ENCODE measurements at places on chromosomes 1 and 21.

GRCh38 chr1:94395748-94396309 is 22.4 kb upstream of the ABCD3 start:
- no peak for DNase-seq

DNA sequence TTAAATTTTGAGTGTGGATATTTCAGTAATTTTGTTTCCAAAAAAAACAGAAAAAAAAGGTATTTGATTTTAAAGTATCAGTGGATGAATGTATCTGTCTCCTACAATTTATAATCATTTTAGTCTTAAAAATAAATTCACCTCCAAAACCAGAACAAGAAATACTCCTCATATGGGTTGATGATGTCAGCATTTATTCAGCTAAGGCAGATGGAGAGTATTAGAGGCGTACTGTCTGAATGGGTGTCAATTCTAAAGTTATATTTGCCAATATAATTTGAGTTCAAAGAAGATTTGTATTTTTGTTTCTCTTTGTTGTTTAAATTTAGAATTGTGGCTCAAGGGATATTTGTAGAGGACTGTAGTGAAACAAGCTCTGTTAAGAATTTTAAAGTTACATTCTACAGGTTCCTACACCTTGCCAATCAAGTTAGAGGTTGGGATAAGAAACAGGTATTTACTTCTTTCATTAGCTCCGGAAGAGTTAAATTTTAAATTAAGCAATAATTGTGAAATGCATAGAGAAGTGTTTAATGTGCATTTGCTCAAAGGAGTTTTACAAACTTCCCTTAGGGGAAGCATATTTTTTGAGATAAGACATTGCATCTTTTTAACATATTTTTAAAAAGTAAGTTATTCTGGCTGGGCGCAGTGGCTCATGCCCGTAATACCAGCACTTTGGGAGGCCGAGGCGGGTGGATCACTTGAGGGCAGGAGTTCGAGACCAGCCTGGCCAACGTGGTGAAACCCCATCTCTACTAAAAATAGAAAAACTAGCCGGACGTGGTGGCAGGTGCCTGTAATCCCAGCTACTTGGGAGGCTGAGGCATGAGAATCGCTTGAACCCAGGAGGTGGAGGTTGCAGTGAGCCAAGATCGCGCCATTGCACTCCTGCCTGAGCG is 1.2 kb downstream of the PLA2G4A start:
- no peak for DNase-seq

- DNase-seq: no peak
These were observed 36.2 kb downstream of the CELF3 start for GRCh38 chr1:151680391-151680790.

DNA sequence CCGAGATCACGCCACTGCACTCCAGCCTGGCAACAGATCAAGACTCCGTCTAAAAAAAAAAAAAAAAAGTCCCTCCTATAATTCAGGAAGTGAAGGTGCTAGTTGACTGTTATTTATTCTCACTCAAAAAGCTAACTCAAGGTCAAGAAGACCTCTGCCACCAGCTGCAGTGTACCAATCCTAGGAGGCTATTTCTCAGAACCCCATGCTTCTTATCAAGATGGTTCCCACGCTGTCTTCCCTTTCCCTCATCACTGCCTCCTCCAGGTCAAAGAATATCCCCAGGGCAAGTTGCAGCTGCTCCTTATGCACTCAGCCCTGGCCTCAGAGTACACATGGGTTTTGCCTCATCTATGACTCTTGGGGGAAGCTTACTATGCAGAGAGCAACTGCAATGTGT is 53.6 kb downstream of the RERE start:
- peak; percentile 26 for DNase-seq

DNA sequence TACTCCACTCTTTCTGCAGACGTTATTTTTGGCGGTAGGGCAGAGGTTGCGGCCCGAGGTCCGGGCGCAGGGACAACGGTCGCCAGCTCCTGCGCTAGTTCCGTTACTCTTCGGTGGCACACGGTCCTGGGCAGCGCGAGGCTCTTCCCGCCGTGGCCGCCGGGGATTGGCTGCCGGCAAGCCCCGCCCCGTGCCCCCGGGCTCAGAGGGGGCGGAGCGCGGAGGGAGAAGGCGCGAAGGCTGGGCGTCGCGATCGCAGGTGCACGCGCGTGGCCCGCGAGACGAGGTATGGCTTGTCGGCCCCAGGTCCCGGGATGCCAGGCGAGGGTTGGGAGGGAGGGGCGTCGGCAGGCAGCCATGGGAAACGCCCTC is 518 bp upstream of the SHE start:
- peak; percentile 33 for DNase-seq

DNA sequence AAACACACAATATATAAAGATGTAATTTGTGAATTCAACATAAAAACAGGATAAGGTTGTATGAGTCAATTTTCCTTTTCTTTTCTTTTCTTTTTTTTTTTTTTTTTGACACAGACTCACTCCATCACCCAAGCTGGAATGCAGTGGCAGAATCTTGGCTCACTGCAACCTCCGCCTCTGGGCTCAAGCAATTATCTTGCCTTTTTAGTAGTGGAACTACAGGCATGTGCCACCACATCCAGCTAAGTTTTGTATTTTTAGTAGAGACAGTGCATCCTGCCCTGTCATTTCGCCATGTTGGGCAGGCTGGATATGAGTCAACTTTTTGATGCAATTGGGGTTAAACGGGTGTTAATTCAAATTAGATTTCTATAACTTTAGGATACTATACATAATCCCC is 10.3 kb upstream of the SPRR2B start:
- DNase-seq: no peak

DNA sequence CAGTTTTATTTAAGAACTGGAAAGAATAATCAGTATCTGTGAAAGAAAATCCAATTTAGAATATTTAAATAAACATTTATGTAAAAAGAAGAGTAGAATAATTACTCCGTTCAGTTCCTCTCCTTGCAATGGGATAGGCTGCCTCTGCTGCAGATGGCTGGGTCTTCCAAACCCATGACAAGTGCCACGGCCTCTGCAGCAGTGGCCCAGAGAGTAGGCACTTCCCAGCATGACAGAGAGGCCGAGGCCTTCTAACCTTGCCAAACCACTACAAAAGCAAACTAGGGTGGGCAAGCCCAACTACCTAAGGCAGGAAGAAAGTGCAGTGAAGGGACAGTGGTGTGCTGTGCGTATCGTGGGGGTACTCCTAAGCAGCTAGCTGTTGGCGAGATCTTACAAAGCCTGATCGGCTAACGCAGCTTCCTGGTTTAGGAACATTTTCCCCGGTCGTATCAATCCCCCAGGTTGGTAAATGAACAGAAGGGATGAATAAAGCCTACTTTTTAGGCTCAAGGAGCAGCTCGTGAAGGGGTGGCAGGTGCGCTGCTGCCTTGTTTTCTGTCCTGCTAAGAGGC is 14.5 kb downstream of the ICMT start:
- DNase-seq: no peak

DNA sequence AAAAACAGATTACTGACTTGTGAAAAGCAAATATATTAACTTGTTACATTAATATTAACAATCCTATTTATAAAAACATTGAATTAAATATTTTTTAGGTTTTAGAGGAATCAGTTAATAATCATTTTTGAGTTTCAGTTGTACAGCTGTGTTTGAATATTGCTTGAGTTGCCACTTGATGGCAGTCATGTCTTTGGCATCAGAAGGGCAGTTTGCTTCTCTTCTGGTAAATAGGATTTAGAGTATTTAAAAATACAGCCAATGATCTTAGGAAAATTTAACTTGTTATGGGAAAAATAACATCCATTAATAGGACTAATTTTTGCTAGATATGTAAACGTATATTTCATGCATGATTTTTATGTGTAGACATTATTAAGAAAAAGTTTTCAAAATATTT is 234.1 kb downstream of the NCAM2 start:
- DNase-seq: peak; percentile 65

- no peak for DNase-seq
These were observed 35.6 kb upstream of the GPR157 start for GRCh38 chr1:9164532-9164900.

- DNase-seq: peak; percentile 69
These were observed 13.2 kb downstream of the SYT2 start for GRCh38 chr1:202697038-202697437.

DNA sequence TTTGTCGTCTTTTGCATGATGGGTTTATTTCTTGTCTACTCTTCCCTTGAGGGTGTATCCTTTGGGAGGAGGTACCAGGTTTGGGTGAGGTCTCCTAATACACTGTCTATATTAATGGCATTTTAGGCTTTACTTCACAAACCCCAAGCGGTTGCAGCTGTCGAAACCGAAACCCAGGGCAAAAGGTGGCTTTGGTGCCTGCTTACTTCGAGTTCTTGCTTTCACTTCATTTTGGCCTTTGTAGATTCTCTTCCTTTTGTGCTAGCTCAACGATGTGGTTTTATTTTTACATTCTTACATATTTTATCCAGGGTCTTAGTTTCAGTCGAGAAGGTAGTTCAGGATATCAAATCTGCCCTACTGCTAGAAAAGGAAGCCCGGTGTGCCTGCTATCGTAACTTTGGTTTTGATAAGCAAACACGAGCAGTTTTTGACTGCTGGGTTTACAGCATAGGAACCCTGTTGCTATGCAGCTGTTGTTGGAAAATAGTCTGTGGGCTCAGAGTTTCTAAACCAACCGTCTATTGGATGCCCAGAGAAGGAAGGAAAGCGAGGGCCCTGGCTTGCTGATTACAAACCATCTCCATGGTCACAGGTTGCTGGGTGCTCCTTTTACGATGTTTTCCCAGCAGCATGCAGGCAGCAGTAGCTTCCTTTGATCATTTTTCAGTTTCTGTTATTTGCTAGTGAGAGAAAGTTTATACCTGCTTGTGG is 9.8 kb upstream of the TSPAN2 start:
- DNase-seq: no peak

DNA sequence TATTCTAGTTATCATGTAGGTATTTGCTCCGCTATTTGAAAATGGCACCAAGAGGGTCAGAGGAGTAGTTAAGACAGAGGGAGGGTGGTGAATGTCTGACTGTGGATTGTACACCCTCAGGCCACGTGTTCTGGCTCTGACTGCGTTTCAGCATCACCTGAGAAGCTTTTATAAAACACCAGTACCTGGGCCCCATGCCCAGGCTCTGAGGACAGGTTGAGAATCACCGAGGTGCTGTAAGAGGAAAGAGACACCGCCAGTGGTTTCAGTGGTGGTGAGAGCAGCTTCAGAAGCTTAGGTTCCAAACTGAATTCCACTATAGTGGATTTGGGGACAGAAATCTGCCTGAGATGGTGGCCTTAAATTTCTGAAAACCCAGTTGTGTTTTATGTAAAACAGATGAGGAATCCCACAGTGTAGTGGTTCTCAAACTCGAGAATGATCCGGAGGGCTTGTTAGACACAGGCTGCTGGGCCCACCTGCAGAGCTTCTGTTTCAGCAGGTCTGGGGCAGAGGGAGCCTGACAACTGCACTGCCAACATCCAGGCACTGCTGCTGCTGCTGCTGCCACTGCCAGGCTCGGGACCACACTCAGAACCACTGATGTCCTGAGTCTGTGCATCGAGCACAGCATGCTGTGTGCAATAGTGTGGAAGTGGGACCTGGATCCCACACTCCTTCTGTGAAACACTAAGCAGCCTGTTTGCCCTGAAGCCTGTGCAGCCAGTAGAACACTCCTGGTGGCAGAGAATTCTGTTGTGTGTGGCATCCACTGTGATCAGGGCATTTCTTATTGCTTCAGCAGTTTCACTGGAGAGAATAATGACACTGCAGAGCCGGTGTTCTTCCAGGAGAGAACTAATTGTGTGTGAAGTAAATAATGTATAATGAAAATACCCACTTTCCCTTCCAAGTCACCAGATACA is 98.7 kb downstream of the SUSD4 start:
- no peak for DNase-seq

DNA sequence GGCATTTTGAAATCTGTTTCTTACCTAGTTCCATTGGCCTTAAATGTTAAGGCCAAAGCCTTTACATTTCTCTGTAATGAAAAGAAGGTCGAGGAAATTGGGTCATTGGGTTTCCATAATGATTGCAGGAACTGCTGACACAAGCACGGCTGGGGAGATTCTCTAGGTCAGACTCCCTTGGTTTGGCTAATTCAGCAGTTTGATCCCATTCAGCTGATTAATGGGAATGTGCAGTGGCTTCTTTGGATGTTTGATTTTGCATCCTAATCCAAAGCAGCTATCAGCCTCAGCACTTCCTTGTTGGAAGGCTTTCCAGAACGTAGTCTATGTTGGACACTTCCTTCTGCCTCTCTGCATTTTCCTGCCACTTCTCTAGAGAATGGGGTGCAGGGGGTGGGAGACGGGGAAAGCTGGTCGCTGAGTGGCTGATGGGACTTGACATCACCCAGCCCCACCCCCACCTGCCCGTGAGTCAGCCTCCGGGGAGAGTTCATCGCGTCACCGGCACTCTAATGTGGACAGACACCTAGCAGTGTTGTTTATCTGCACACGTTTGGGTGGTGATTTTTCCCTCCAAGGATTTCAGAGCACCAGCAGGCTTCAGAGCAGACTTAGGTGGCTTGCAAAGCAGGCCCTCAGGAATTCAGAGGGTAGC is 5.4 kb downstream of the PSEN2 start:
- peak; percentile 58 for DNase-seq

Data from NCI-H82 (cell line).